ENCODE measurements at places on chromosomes 5 and 9. TPM values are rescaled to one million over a fixed set of nuclear protein-coding genes. Genes with fewer than 3 reads are reported as not detected.

DNA sequence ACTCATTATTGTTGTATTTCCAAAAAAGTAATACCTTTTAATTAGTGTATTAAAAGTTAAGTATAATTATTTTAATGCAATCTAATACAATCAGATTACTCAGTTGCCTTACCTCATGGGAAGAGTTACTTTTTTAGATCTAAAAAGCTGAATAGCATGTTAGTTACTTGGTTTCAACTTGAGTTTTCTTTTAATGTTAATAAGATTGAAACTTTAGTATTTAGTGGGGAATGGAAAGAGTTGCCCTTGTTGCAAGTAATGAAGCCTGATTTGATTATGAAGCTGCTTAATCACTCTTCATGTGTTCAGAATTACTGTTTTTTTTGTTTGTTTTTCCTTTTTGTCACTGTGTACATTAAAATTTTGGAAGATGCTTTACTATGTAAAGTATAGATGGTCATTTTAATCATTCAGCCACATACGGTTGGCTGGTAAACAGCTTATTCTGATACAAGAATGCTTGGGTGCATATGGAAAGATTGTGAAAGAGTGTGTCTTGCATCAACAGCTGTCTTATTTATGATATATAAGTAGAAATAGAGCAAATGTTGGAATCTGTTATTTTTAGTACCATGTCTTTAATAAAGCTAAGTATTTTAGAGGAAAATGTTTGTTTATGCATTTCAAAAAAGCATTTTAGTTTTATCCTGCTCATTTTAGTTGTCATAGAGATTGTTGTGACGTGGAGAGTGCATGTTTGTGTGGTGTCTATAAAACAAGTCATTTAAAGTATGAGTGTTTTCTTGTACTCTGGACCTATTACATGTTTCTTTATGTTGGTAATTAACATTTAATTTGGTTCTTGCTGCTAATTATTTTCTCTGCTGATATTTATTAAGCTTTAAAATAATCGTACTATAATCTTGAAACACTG, 36.4 kb downstream of the SREK1 start:
- H3K4me3 ChIP-seq = no peak overlapping the region
- no peaks in the 10 kb centered on the region for H3K27me3 ChIP-seq
- no peaks in the 10 kb centered on the region for H3K4me1 ChIP-seq
- peaks cover 16% of the 10 kb centered on the region for H3K36me3 ChIP-seq
- no peak overlapping the region for H3K27ac ChIP-seq
- no peak for DNase-seq

- no peaks in the 10 kb centered on the region for H3K27me3 ChIP-seq
- no peak overlapping the region for H3K27ac ChIP-seq
- H3K4me1 ChIP-seq = no peaks in the 10 kb centered on the region
- DNase-seq = no peak
- H3K36me3 ChIP-seq = no peaks in the 10 kb centered on the region
Measured at GRCh38 chr5:31692561-31693221, 53.8 kb downstream of the PDZD2 start.

- DNase-seq = no peak
- H3K4me1 ChIP-seq = no peaks in the 10 kb centered on the region
- no peak overlapping the region for H3K4me3 ChIP-seq
- no peak overlapping the region for H3K27ac ChIP-seq
Measured at GRCh38 chr5:104267320-104268015, 704.9 kb upstream of the NUDT12 start.

DNA sequence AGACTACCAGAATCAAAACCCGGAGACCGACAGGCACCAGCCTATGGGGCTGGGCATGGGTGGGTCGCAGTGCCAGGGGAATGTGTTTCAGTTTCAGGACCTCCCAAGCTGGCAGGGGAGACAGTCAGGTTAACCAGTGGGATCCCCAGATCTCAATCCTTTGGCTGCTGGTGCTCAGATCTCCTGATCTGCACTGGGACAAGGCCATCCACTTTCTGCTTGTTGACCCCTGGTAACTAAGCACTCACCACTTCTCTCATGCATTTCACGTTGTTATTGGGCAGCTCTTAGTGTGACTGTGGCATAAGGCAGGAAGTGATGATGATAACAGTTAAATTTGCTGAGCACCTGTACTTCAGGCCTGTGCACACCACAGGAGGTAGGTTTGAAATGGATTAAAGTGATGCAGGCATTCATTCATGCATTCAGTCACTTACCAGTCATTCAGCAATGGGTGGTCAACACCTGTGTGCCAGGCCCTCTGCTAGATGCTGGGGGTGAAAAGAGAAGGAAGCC, 42.1 kb upstream of the STXBP1 start:
- no peaks in the 10 kb centered on the region for H3K27me3 ChIP-seq
- H3K36me3 ChIP-seq = no peaks in the 10 kb centered on the region
- H3K4me3 ChIP-seq = peak overlapping the region; percentile 74
- H3K27ac ChIP-seq = peak overlapping the region; percentile 92

DNA sequence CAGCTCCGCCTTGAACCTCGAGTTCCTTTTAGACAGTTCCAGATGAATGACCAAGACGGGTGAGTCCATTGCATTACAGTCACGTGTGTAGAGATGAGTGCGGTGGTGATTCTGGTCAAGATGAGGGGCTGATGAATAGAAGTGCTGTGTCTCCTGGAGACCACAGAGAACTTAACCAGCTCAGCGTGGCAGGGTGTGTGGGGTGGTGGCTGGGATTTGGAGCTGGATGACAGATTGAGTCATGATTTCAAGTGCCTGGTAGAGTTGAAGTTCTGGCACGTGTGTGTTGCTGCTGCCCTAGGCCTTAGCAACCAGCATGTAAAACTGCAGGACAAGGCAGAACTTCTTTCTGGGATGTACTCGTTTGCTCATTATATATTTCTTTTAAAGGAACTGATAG, 53.3 kb downstream of the PRRC2B start:
- no peaks in the 10 kb centered on the region for H3K27me3 ChIP-seq
- H3K4me3 ChIP-seq = no peak overlapping the region
- no peak for DNase-seq
- H3K4me1 ChIP-seq = no peaks in the 10 kb centered on the region

DNA sequence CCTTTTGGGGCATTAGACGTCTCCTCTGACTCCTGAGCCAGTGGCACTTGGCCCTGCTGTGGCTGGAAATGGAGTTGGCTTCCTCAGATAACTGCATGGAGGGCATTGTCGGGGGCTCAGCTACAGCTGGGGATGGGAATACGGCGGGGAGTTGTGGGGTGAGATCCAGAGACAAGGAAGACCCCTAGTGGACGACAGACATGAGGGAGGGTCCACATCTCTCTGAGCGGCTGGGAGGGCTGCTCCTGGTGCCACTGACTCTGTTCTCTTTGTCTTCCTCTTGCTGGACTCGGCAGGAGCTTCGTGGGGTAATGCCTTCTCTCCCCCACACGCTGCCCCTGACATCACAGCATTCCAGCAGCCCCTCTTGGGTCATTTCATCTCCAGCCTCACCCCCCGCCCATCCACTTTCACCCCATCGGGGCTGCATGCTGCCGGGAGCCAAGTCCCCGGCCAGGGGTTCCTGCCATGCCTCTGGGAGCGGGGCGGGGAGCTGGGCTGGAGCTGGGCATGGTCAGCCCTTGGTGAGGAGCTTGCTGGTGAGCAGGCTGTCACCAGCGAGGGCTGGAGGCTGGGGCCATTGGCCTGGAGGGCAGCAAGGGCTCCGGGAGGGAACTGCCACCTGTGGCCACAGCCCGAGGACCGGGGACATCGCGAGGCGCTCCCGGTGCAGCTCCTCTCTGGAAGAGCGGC, 172.3 kb downstream of the CACNA1B start:
- no peak for DNase-seq
- H3K36me3 ChIP-seq = no peaks in the 10 kb centered on the region
- no peak overlapping the region for H3K27ac ChIP-seq
- no peak overlapping the region for H3K4me3 ChIP-seq
- H3K27me3 ChIP-seq = no peaks in the 10 kb centered on the region

- H3K4me1 ChIP-seq = peaks cover 3% of the 10 kb centered on the region
- no peaks in the 10 kb centered on the region for H3K36me3 ChIP-seq
- no peak overlapping the region for H3K4me3 ChIP-seq
- no peak for DNase-seq
Measured at GRCh38 chr9:8694983-8695588, 895.5 kb upstream of the DMAC1 start.

GRCh38 chr5:171365351-171365750, 22.3 kb upstream of the NPM1 start:
- no peak for DNase-seq
- H3K4me3 ChIP-seq = no peak overlapping the region
- no peaks in the 10 kb centered on the region for H3K36me3 ChIP-seq
- H3K27me3 ChIP-seq = no peaks in the 10 kb centered on the region
- H3K27ac ChIP-seq = no peak overlapping the region

DNA sequence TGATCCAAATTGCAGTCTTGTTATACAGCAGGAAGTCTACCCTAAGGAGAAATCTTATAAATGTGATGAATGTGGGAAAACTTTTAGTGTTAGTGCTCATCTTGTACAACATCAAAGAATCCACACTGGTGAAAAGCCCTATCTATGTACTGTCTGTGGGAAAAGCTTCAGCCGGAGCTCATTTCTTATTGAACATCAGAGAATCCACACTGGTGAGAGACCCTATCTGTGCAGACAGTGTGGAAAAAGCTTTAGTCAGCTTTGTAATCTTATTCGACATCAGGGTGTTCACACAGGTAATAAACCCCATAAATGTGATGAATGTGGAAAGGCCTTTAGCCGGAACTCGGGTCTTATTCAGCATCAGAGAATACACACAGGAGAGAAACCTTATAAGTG, 10.4 kb downstream of the ZNF189 start:
- no peak for DNase-seq
- no peaks in the 10 kb centered on the region for H3K27me3 ChIP-seq
- no peak overlapping the region for H3K27ac ChIP-seq
- no peaks in the 10 kb centered on the region for H3K4me1 ChIP-seq
- H3K4me3 ChIP-seq = peak overlapping the region; percentile 30

DNA sequence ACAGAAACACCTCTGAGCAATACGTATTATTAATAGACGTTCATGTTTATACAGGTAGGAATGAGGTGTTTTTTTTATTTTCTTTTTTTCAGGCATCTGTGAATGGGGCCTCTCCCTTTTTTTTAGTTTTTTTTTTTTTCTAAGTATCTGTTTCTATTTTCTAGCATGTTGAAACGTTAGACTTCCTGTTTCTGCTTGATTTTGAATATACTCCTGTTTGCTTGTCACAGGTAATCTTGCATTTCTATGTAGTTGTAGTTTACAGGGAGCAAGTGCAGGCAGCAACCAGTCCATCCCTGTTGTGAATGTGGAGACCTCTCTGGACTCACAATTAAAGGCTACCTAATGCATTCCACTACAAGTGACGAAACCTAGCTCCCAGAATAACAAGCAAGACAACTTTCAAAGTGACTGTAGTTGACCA, 22.8 kb upstream of the TNFAIP8 start:
- H3K4me3 ChIP-seq = no peak overlapping the region
- no peaks in the 10 kb centered on the region for H3K27me3 ChIP-seq
- H3K4me1 ChIP-seq = peaks cover 19% of the 10 kb centered on the region
- DNase-seq = no peak
- H3K36me3 ChIP-seq = no peaks in the 10 kb centered on the region

DNA sequence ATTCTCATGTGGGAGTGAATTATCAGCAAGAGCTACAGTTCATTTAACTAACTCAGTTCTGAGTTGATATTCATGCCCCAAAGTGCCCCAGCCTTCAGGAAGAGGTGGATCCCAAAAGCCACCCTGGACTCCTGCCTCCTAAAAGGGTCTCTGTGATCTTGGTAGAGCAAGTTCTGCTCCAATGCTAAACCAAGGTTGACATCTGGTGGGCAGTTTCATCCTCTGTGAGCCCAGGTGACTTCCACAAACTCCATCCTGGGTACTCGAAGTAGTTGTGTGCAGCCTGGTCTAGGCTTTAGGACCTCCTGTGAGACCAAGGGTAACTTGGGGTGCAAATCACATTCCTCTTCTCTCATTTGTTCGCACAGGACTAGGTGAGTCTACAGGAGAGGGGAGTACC, 816.8 kb downstream of the MTRR start:
- peak overlapping the region; percentile 22 for H3K27ac ChIP-seq
- H3K36me3 ChIP-seq = no peaks in the 10 kb centered on the region
- no peak for DNase-seq
- peaks cover 3% of the 10 kb centered on the region for H3K4me1 ChIP-seq
- no peaks in the 10 kb centered on the region for H3K27me3 ChIP-seq

RNF208 gene
- not detected for total RNA-seq

- H3K36me3 ChIP-seq = peaks cover 6% of the 10 kb centered on the region
- H3K4me3 ChIP-seq = no peak overlapping the region
- no peak for DNase-seq
- H3K27me3 ChIP-seq = no peaks in the 10 kb centered on the region
- no peak overlapping the region for H3K27ac ChIP-seq
Measured at GRCh38 chr5:136190904-136191303, 2.1 kb downstream of the SMIM32 start.

GRCh38 chr5:42641336-42642005, 115.1 kb upstream of the CCDC152 start:
- no peak overlapping the region for H3K4me3 ChIP-seq
- no peaks in the 10 kb centered on the region for H3K36me3 ChIP-seq
- no peak overlapping the region for H3K27ac ChIP-seq
- DNase-seq = no peak
- H3K4me1 ChIP-seq = no peaks in the 10 kb centered on the region
- no peaks in the 10 kb centered on the region for H3K27me3 ChIP-seq

DNA sequence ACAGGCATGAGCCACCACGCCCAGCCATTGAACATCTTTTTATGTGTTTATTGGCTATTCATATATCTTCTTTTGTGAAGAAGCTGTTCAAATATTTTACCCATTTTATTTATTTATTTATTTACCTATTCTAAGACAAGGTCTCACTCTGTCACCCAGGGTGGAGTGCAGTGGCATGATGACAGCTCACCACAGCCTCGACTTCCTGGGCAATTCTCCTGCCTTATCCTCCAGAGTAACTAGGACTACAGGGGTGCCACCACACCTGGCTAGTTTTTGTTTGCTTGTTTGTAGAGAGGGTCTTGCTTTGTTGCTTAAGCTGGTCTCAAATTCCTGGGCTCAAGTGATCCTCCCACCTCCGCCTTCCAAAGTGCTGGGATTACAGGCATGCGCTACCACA, 33.5 kb downstream of the NAIF1 start:
- H3K36me3 ChIP-seq = no peaks in the 10 kb centered on the region
- H3K27me3 ChIP-seq = no peaks in the 10 kb centered on the region
- no peak overlapping the region for H3K4me3 ChIP-seq
- H3K4me1 ChIP-seq = no peaks in the 10 kb centered on the region

TAF11L10 gene
- not detected for total RNA-seq

DNA sequence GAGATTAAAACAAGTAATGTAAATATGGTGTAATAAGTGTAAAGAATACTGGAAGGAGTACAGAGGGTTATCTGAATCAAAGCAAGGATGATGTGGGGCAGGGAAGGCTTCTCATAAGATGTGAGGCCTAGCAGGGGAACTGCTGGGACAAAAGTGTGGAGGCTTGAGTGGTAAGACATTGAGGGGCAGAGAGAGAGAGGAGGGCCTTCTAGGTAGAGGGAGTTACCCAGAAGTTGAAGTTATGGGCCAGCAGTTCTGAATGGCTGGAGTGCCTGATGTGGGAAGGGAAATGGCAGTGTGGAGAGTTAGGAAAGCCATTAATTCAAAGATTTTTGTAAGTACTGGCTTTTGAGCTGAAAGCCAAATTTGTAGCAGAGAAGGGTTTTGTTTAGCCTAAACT, 36.8 kb downstream of the CPEB4 start:
- H3K27ac ChIP-seq = peak overlapping the region; percentile 70
- H3K27me3 ChIP-seq = no peaks in the 10 kb centered on the region
- no peaks in the 10 kb centered on the region for H3K36me3 ChIP-seq
- H3K4me3 ChIP-seq = no peak overlapping the region
- peaks cover 71% of the 10 kb centered on the region for H3K4me1 ChIP-seq

GRCh38 chr5:112692472-112692871, 45.2 kb upstream of the APC start:
- DNase-seq = no peak
- H3K27ac ChIP-seq = no peak overlapping the region
- no peaks in the 10 kb centered on the region for H3K27me3 ChIP-seq
- no peaks in the 10 kb centered on the region for H3K36me3 ChIP-seq
